ENCODE measurements at places on chromosomes 7 and 10. TPM values are rescaled to one million over a fixed set of nuclear protein-coding genes. Genes with fewer than 3 reads are reported as not detected.

Gene ANKRD61
- total RNA-seq: not detected

Gene PIK3CG
- total RNA-seq: 25.1 TPM

Gene ZSCAN25
- 51.6 TPM for total RNA-seq

- no peaks in the 10 kb centered on the region for H3K27me3 ChIP-seq
- no peaks in the 10 kb centered on the region for H3K36me3 ChIP-seq
- no peak for DNase-seq
- H3K4me1 ChIP-seq: no peaks in the 10 kb centered on the region
- H3K27ac ChIP-seq: no peak overlapping the region
- no peak overlapping the region for H3K4me3 ChIP-seq
Measured at GRCh38 chr10:129538236-129538635, 71.2 kb downstream of the MGMT start.

DNA sequence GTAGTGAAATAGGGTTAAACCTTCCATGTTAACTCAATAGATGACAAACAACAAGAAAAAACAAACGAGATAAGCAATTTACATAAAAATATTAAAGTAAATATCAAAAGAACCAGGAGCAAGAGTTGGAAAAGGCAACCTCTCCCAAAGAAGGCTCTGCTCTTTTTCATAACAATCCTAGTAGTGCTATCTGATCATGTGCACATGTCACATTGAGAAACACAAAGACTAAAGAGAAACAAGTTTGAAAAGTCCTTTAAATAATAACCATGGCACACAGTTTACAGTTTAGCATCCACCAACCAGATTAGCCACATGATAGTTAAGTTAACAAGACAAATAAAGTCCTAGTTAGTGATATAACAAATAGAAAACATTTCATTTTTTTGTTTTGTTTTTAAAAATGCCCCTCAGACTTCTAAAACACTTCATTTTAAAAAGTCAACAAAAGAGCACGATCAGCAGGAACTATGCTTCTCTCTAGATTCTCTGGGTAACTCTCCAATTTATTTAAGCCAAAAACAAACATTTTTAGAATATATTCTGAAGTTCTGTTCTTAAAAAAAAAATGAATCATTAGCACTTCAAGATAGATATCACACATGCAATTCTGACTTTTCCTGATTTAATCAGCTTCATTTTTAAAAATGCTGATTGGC, 110.4 kb downstream of the PARD3 start:
- no peaks in the 10 kb centered on the region for H3K27me3 ChIP-seq
- no peak overlapping the region for H3K4me3 ChIP-seq
- H3K36me3 ChIP-seq: no peaks in the 10 kb centered on the region
- DNase-seq: no peak
- H3K4me1 ChIP-seq: no peaks in the 10 kb centered on the region

GRCh38 chr10:102796407-102797176, 40.6 kb downstream of the CYP17A1 start:
- H3K27me3 ChIP-seq: no peaks in the 10 kb centered on the region
- H3K4me1 ChIP-seq: peaks cover 24% of the 10 kb centered on the region
- H3K27ac ChIP-seq: peak overlapping the region; percentile 1
- peak; percentile 35 for DNase-seq
- H3K36me3 ChIP-seq: no peaks in the 10 kb centered on the region
- H3K4me3 ChIP-seq: peak overlapping the region; percentile 17

DNA sequence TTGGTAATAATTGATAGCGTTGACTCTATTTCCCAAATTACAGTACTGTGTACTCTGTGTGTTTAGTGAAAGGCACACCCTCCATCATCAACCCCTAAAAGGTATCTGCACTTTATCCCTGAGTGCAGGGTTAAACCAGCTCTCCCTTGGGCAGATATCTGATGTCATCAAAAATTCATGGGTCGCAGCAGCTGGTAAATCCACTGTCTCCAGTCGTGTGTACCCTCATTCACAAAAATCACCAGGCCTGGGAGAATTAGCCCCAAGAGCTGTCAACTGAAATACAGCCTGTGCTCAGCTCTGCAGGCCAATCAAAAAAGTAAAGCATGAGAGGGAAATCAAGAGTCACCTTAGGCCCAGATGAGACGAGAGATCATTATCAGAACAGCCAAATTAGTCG, 103.7 kb downstream of the HIP1 start:
- no peaks in the 10 kb centered on the region for H3K27me3 ChIP-seq
- peaks cover 8% of the 10 kb centered on the region for H3K4me1 ChIP-seq
- H3K36me3 ChIP-seq: no peaks in the 10 kb centered on the region
- DNase-seq: no peak
- no peak overlapping the region for H3K4me3 ChIP-seq

GRCh38 chr7:44445986-44446671, 44.3 kb downstream of the NUDCD3 start:
- no peak overlapping the region for H3K27ac ChIP-seq
- no peak for DNase-seq
- no peak overlapping the region for H3K4me3 ChIP-seq
- H3K27me3 ChIP-seq: no peaks in the 10 kb centered on the region
- H3K4me1 ChIP-seq: no peaks in the 10 kb centered on the region

- H3K27me3 ChIP-seq: no peaks in the 10 kb centered on the region
- H3K4me1 ChIP-seq: no peaks in the 10 kb centered on the region
- no peak overlapping the region for H3K27ac ChIP-seq
Measured at GRCh38 chr7:21099955-21100354, 313.3 kb upstream of the SP8 start.

GRCh38 chr7:5824297-5824610, 42.8 kb upstream of the RNF216 start:
- no peaks in the 10 kb centered on the region for H3K27me3 ChIP-seq
- H3K27ac ChIP-seq: peak overlapping the region; percentile 86
- H3K4me3 ChIP-seq: peak overlapping the region; percentile 95
- H3K4me1 ChIP-seq: peaks cover 15% of the 10 kb centered on the region
- H3K36me3 ChIP-seq: no peaks in the 10 kb centered on the region
